ENCODE measurements at places on chromosomes 5 and 9.

GRCh38 chr5:71960195-71960594 lies 147.1 kb upstream of the MAP1B start:
- DNase-seq = no peak

GRCh38 chr5:113085880-113086409 lies 109.3 kb downstream of the DCP2 start:
- no peak for DNase-seq

DNA sequence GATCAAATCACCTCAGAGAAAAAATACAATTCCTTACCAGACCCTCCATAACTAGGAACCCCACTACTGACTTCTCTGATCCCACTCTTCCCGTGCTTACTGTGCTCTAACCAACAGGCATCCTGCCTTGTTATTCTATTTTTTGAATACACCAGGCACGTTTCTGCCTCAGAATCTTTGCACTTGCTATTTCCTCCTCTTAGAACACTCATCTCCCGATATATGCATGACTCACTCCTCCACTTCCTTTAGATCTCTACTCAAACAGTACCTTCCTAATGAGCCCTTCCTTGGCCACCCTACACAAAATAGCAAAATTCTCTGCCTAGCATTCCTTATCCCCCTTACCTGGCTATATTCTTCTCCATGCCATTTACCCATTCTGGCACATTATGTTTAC lies 43.9 kb downstream of the MAPKAP1 start:
- no peak for DNase-seq

DNA sequence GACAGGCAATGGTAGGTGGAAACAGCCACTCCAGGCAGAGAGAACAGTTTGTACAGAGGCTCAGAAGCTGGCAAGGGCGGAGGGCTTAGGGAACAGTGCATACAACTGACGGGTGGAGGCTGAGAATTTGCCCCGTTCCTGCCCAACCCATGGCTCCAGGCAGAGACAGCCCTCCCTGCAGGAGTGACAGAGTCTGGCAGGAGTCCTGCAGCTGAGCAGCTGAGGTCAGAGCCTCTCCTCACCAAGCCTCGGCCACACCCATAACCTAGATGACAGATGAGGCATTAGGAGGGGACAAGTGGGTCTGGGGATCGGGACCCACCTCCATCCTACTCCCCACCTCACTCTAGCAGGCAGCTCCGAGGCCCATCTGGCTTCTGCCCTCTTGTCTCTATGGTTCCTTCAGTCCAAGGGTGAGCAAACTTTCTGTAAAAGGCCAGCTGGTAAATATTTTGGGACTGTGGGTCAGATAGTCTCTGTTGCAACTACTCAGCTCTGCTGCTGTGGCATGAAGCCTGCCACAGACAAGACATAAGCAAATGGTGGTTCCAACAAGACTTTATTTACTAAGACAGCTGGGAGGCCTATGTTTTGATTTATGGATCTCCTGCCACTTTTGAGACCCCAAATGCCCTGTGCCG lies 83.7 kb downstream of the SH3TC2 start:
- DNase-seq = no peak

DNA sequence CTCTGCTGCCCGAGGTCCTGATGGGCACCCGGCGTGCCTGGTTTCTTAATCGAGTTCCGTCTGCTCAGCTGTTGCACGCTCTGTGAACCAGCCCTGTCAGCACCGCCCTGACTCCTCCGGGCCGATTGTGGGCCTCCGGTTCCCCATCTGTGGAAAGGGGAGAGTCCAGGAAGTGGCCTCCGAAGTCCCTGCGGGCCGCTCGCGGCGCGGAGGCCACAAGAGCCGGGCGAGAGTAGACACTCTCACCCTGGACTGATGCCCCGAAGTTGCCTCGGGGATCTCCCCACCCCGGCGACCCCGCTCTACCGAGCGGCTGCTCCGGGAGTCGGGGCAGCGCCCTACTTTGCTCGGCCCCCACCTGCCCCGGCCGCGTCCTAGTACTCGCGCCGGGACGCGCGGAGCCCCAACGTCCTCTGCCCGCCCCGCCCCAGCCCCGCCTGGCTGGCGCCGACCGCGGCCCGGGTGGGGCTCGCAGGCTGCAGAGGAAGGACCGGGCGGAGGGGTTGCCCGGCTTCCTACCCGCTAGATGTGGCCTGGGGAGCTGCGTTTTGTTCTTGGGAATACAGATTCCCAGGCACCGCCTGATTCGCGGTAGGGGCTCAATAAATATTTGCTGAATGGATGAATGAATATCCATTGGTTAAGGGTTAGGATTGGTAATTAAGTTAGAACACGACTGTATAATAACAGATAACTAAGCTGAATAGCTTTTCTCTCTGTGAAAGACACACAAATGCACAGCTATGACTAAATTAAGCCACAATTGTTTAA lies 935 bp upstream of the ZNF367 start:
- DNase-seq = peak; percentile 47

- DNase-seq = no peak
Measured at GRCh38 chr9:19498015-19498414, 89.2 kb downstream of the ACER2 start.

DNA sequence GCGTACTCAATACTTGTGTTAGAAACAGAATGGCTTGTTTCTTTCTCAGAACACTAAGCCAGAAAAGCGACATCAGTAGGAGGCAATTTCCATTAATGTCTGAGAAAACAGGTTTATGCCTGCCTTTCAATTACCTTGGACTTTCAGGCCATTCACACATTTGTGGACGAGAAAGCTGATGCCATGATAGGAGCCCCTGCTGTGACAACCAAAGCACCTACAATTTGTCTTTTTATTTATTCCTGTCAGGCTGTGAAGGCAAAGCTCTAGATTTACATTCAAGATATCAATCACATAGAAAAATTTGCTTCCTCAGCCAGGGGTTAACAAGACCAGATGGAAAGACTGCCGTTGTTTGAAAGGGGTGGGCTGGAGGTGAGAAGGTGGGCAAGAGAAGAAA lies 76.2 kb downstream of the C7 start:
- DNase-seq = no peak

GRCh38 chr5:163548649-163549048 lies 43.2 kb downstream of the MAT2B start:
- DNase-seq = no peak

GRCh38 chr5:137269274-137269673 lies 229.9 kb downstream of the SPOCK1 start:
- DNase-seq = no peak

GRCh38 chr5:6087576-6087975 lies 290.8 kb downstream of the MED10 start:
- DNase-seq = no peak

DNA sequence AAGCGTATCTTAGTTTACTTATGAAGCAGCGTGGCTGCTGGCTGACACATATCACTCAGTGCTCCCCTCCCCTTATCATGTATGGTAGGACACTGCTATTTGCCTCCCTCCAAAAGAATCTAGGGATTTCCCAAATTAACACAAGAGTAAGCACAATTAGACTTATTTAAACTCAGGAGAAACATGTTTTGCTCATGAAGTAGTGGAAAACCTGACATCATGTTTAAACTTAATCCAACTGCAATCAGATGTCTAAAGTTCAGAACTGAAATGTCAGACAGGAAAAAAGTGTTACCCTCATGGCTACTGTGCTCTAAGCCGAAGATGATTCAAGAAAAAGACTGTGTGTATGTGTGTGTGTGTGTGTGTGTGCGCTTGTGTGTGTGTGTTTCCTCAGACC lies 324.1 kb upstream of the TNC start:
- DNase-seq = no peak
